ENCODE measurements at places on chromosomes 13 and 19.

DNA sequence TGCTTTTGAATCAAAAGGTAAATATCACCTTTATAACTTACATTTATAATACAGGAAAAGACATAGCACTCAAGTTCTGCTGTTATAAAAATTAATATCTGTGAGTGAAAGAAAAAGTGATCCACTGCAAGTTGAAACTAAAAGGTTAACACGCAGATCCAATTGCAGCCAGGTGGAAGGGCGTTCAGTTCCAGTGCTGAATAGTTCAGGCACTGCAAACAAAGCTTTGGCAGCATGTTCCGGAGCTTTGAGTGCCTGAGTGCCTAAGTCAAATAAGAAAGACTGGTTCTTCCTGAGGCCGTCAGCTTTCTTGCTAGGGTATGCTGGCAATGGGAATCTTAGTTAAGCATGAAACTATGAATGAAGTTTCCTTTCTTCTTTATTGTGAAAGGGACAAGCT, 200.3 kb downstream of the LMO7 start:
- no peak for DNase-seq

- DNase-seq: peak; percentile 47
Observed at GRCh38 chr19:18408053-18408476, 10.6 kb upstream of the LRRC25 start.

DNA sequence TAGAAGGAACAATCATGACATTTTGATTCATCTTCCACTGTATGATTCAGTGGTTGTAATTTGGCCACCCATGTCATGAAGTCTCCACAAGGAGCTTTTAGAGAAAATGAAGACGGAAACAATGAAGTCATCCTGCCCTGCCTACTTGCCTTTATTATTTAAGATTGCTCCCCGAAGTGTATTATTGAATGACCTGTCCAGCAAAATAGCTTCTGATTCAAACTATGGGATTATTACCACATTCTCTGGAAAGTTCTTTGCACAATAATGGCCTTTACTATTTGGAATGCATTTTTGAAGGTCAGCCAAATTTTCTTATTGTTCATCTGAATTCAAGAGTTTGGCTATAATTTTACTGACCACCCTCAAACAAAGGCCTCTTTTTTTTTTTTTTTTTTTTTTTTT, 77.8 kb upstream of the RFC3 start:
- no peak for DNase-seq

DNA sequence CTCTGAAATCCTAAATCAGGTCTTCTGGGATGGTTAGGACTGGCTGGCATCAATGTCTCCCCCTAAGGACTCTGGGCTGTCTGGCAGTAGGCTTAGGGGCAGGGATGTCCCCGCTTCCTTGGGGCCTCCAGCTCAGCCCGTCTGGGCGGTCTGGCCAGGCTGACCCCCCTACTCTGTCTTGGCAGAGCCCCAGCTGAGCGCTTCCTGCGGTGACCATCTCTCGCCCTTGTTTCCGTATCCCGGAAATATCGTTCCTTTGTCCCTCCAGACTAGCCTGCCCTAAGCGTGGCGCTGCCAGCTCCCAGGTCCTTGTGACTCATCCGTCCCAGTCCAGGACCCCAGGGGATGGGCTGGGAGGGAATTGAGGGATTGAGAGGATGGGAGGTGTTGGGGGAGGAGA, 11.3 kb downstream of the GTPBP3 start:
- no peak for DNase-seq

GRCh38 chr13:35378939-35379338, 97.5 kb downstream of the MAB21L1 start:
- no peak for DNase-seq

- no peak for DNase-seq
Observed at GRCh38 chr19:9342610-9343304, 18.8 kb downstream of the ZNF559 start.

DNA sequence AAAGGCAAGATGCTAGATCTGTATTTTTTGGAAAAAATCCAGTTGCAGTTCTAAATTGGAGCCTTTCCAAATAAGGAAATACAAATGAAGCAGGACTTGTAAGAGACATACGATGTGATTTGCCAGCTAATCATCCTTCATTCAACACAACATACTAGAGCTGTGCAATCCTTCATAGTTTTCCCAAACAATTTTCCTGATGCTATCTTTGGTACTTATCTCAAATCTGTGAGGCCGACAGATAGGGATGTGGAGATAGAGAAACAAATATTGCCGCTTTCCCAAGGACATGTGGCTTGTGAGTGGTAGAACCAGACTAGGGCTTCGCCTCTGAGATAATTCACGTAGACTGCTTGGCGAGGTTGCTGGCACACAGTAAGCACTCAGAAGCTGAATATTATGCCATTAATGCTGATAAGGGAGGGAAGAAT, 176.6 kb downstream of the LMO7 start:
- no peak for DNase-seq

DNA sequence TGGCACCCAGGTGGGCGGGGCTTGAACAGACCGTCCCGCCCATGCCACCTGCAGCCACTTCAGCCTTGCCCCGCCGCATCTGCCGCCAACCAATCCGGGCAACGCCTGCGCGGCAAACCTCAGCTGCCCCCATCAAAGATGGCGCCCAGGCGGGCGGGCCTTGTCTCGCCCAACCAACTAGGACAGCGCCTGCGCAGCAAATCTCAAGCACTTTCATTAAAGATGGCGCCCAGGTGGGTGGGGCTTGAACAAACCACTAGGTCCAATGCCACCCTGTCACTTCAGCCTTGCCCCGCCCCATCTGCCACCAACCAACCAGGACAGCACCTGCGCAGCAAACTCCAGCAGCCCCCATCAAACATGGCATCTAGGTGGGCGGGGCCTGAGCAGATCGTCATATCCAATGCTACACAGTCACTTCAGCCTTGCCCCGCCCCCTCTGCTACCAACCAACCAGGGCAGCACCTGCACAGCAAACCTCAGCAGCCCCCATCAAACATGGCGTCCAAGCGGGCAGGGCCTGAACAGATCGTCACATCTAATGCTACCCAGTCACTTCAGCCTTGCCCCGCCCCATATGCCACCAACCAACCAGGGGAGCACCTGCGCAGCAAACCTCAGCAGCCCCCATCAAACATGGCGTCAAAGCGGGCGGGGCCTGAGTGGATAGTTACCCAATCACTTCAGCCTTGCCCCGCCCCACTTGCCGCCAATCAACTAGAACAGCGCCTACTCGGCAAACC, 1.4 kb downstream of the PEG3 start:
- DNase-seq: peak; percentile 93
